Central memory CD4-positive, alpha-beta T cell (primary cell): ENCODE measurements at places on chromosomes 16 and 17.

DNA sequence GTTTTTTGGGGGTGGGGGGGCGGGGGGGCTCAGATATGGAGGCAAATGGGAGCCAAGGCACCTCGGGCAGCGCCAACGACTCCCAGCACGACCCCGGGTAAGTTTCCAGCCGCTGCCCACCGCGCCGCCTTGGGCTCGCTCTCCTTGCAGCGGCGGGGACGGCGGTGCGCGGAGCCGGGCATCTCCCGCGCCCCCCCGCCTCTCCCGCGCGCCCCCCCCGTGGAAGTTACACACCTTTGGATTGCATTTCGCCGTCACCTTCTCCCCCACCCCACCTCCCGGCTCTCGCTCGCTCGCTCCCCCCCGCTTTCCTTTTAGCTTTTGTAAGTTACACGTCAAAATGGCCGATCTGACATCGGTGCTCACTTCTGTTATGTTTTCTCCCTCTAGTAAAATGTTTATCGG lies 387 bp downstream of the MSI2 start:
- DNase-seq, result peak; percentile 32

DNA sequence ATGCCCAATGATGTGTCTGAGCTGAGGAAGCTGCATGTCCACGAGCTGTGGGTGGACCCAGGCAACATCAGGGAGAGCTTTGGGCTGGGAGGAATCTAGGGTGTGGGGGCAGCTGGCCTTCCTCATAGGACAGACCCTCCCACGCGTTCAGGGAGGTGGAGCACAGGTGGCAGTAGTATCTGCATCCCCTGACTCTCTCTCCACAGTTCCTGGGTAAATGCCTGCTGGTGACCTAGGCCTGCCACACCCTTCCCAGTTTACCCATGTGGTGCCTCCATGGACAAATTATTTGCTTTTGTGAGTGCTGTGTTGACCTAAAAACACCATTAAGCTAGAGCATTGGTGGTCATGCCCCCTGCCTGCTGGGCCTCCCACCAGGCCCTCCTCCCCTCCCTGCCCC lies 3.2 kb downstream of the HBM start:
- DNase-seq, result no peak

DNA sequence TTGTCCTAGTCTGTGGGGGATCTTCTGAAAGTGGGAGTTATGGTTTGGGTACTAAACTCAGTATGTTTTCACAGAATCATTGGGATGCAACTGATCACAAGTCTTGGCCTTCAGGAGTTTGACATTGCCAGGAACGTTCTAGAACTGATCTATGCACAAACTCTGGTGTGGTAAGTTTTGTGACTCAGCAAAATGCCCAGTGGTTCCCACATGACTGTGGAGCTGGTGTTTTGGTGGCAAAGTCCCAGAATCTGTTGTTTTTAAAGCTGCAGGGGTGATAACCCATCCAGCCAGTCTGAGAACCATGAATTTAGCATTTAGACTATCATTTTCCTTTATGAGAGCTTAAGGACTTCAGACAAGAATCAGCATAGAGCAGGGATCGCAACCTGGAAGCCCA lies 40.6 kb downstream of the GDE1 start:
- no peak for DNase-seq

DNA sequence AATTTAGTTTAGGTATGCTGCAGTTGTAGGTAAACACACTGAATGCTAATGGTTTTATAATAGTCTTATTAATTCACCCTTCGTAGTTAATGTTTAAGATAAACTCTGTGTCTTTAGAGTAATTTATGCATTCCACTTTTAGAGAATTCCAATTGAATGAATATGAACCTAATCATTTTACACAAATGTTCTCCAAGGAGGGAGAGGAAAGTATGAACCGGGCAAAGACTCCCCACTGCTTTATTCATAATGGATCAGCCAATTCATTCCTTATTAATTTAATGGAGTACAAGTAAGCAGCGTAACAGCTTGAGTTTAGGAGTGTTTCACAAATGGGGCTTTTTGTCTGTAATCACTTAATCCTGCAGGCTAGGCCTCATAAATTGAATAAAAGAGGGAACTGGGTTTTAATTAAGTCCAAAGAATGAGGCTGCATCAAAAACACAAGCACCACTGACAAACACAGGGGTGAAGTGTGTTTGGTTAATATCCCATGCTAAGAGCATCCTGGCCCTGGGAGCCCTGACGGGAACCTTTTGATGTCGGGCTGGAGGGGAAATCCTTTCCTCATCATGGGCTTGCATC lies 375.7 kb upstream of the DYNLRB2 start:
- no peak for DNase-seq

DNA sequence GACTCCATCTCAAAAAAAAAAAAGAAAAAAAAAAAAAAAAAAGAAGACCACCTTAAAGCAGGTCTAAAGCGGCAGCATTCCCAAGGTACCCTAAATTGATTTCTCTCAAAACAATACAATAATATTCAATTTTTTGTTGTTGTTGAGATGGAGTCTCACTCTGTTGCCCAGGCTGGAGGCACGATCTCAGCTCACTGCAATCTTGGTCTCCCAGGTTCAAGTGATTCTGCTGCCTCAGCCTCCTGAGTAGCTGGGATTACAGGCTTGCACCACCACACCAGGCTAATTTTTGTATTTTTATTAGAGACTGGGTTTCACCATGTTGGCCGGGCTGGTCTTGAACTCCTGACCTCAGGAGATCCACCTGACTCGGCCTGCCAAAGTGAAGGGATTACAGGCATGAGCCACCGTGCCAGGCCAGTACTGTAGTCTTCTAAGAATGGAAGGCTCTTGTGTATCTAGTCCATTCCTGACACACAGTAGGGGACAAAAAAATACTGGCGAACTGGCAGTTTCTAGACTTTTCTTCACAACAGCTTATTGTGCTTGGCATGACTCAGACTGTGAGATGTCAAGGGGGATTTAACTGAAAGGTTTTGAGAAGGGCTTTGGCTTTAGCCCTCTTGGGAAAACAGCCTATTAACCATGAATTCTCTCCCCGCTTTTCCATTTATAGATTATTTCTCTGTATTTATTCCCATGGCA lies 17.3 kb downstream of the CDR2 start:
- DNase-seq, result no peak

DNA sequence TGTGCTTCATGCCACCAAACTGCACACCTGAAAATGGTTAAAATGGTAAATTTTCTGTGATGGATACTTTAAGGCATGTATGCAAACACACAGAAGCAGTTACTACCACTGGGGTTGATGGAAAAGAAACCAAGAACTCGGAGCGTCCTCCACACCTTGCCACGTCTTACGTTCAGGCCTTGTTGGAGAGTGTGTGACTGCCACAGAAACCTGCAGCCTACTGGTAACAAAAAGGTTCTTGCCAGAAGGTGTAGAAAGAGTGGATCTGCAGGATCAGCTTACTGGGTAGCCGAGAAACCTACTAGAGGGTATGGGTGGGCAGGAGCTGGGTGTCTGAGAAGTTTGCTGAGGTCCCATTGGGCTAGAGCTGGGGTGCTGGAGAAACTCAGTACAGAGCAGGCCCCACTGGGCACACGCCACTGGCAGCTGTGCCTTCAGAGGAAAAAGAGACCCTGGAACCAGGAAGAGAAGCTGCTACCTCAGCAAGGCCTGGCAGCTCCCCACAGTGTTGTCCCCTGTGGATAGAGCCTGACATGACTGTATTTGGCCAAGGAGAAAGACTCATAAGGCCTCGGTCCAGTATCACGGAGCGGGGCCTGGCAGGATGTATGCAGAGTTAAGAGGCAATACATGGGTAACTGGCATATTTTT lies 204.6 kb downstream of the SEC14L1 start:
- DNase-seq, result no peak

- DNase-seq, result no peak
These were observed 41.9 kb downstream of the FAM20A start for GRCh38 chr17:68559316-68559715.

- DNase-seq, result no peak
These were observed 34.5 kb downstream of the ZDHHC7 start for GRCh38 chr16:84976644-84977400.

DNA sequence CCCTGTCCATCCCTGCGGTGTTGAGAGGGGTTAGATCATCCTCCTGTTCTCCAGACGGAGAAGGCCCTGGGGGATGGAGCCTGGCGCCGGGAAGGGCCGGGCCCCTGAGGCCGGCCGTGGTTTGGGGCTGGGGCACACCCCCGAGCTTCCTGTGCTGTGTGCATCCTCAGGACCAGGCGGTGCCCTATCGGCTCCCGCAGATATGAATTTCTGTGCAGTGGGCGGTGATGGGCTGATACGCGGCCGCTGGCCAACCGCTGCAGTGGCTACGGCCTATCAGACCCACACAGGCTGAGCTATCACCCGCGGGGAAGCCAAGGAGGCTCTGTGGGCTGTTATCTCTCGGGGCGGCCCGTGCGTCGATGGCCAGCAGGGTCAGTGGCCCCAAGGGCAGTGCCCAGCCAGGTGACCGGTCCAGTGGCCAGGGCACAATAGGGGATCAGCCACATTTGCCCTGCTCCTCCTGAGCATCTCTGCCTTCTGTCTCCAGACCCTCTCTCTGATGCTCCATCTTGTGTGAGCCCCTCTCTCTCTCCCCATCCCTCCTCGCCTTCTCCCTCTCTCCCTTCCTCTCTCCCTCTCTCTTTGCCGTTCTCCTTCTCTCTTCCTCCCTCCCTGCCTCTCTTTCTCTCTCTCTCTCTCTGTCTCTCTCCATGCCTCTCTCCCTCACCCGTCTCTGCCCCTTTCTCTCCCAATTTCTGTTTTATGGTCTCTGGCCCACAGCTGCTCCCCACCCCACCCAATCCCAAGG lies 38.7 kb downstream of the ZFPM1 start:
- no peak for DNase-seq

- DNase-seq, result no peak
These were observed 638.0 kb upstream of the RBFOX1 start for GRCh38 chr16:6694636-6695035.
